Skin of body (tissue), 3 donors: ENCODE measurements at places on chromosomes 7 and 10. TPM values are rescaled to one million over a fixed set of nuclear protein-coding genes. Genes with fewer than 3 reads are reported as not detected.
A peak's percentile ranks its signal among the peaks of the same experiment; 100 is the strongest.

GRCh38 chr7:136179154-136179553 lies 202.0 kb upstream of the MTPN start:
- DNase-seq = no peak

- peak; percentile 68 for DNase-seq
Measured at GRCh38 chr10:15084502-15084922, 4.1 kb downstream of the ACBD7 start.

DNA sequence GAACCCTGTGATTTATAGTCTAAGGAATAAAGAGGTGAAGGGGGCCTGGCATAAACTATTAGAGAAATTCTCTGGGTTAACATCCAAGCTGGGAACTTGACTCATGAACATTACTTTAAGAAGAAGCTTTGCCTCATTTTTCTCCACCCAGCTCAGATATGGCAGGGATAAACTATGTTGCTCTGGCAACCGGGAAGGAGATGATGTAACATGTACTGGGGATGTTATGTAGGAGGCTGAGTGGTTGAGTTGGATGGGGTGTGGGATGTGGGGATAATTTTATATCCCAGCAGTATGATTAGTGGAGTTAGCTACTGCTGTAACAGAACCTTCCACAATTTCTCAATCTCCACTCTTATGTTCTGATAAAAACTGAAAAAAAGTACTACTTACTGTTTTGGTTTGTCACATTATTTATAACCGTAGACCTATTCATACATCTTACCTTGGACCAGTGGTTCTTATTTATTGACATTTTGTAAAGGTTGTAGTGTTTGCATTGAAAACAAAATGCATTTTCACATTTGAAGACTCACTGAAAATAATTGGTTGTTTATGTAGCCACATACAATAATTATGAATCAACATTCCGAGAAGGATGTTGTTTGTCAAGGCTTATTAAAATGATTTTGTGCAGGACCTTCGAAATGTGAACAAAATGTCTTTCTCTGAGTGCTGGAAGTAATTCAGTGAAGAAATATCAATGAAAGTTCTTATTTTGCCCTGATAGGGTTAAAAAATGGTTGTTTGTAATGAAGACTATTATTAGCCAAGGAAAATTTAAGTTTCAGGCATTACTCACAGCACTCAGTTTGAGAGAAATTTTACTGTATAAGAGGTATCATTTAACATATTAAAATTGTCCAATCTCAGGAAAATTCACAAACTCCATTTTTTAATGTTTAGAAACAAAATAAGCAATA lies 1.3 kb downstream of the OR2F2 start:
- no peak for DNase-seq

DNA sequence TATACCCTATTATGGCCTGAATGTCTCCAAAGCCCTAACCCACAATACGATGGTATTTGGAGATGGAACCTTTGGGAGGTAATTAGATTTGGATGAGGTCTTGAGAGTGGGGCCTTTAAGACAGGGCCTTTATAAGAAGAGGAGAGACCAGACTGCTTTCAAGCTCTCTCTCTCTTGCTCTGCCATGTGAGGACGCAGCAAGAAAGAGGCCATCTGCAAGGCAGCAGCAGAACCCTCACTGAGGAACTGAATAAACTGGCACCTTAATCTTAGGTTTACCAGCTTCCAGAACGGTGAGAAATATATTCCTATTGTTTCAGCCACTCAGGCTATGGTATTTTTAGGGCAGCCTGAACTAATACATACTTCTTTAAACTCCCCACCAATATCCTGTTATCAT lies 2.0 kb upstream of the GNAI1 start:
- DNase-seq = no peak

DNA sequence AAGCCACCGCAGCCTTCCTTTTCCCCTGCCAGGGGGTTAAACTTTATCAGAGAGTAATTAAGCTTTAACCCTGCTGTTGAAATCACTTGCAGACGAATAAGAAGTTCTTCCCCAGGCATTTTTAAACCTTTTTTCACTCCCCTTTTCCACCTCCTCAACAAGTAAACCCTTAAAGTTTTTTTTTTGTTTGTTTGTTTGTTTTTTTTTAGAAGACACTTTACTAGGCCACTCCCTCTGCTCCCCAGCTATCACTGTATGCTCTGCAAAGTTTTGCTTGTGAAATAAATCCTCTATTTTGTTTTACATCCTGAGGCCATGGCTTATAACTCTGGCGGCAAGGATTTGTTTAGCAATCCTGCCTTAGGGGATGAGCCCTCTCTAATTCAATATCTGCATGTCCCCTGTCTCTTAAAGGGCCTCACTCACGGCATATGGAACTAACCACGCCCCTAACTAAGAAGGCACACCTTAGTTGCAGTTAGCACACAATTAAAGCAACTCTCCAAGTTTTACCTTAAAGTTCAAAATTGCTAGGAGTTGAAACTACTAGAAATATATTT lies 1354.7 kb upstream of the LRRTM3 start:
- no peak for DNase-seq

DNA sequence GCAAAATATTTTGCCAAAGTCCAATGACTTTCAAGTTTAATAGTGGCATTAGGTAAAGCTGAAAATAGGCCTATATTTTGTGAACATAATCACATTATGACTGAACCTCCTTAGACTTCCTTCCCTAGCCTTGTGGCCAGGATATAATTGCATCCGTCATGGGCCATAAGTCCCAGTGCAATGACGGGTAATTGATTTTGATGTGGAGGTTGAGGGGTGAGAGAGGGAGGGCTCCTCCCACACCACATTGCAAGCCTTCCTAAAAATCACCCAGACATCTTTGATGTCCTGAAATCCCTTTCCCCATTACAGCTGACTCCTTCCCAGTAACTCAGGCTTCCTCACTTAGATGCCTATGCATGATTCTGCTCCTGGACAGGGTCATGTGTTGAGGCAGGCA lies 25.6 kb downstream of the TAS2R41 start:
- no peak for DNase-seq

GRCh38 chr10:117609095-117609795 lies 66.7 kb downstream of the EMX2 start:
- peak; percentile 86 for DNase-seq

DNA sequence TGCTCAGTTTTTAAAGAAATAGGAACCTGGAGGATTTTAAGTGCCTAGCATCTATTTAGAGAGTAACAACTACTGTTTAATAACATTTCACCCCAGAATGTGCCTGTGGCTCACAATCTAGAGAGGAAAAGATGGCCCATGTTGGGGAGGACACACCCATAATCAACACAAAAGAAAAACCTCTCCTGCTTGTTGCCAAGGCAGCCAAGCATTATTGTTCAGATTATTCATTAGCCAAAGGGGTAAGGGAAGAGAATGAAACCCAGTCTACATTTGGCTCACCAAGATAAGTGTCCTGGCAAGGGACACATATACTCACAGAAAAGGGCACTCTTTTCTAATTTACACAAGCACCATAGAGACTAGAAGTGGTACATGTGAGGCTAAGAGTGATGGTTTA lies 17.7 kb upstream of the IFIT1B start:
- no peak for DNase-seq

GRCh38 chr7:39673868-39674267 lies 50.5 kb downstream of the RALA start:
- DNase-seq = no peak

The TPK1 gene
- 3.7 TPM for total RNA-seq

The GSDME gene
- 6.9 TPM for total RNA-seq

The COL26A1 gene
- total RNA-seq = 3.5 TPM

The FBXL13 gene
- 2.8 TPM for total RNA-seq

The RADIL gene
- 2.2 TPM for total RNA-seq

The MBL2 gene
- total RNA-seq = not detected

The TRIM73 gene
- 1.7 TPM for total RNA-seq
